ENCODE measurements at places on chromosomes 1 and 21.
A peak's percentile ranks its signal among the peaks of the same experiment; 100 is the strongest.

DNA sequence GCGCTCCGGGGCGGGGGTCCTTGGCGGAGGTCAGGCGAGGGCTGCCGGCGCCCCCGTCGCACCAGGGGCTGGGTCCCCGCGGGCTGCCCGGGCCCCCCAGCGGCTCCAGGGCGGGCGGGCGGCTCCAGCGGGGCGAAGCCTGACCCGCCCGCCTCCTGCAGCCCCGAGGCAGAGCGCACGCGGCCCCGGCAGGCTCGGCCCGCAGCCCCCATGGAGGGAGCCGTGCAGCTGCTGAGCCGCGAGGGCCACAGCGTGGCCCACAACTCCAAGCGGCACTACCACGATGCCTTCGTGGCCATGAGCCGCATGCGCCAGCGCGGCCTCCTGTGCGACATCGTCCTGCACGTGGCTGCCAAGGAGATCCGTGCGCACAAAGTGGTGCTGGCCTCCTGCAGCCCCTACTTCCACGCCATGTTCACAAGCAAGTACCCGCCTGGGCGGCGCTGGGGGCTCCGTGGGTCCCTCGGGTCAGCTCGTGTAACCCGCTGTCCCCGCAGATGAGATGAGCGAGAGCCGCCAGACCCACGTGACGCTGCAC lies 817 bp downstream of the KLHL17 start:
- DNase-seq = no peak

GRCh38 chr1:64192290-64192689 lies 11.1 kb upstream of the UBE2U start:
- no peak for DNase-seq

- DNase-seq = peak; percentile 85
Measured at GRCh38 chr1:161013488-161014230, 7.3 kb downstream of the F11R start.

- no peak for DNase-seq
Measured at GRCh38 chr1:84412316-84412942, 14.1 kb downstream of the DNASE2B start.

DNA sequence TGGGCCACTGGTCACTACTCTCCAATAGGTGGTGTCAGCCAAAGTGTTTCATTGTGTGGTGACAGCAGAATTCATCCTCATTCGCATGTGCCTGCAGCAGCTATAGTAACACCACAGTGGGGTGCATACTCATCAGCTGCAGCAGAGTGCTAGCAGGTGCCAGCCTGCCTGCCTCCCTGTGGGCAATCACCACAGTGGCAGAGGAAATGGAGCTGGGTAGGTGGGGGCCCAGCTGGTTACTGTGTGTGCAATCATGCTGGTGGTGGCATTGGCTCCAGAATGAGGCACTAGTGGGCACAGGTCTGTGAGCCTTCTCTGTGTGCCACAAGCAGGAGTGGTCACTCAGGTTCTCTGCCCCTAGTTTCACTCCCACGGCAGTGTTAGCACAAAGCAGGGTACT lies 579.2 kb downstream of the PTPRC start:
- no peak for DNase-seq

GRCh38 chr1:244224487-244225430 lies 173.7 kb downstream of the ZBTB18 start:
- no peak for DNase-seq

DNA sequence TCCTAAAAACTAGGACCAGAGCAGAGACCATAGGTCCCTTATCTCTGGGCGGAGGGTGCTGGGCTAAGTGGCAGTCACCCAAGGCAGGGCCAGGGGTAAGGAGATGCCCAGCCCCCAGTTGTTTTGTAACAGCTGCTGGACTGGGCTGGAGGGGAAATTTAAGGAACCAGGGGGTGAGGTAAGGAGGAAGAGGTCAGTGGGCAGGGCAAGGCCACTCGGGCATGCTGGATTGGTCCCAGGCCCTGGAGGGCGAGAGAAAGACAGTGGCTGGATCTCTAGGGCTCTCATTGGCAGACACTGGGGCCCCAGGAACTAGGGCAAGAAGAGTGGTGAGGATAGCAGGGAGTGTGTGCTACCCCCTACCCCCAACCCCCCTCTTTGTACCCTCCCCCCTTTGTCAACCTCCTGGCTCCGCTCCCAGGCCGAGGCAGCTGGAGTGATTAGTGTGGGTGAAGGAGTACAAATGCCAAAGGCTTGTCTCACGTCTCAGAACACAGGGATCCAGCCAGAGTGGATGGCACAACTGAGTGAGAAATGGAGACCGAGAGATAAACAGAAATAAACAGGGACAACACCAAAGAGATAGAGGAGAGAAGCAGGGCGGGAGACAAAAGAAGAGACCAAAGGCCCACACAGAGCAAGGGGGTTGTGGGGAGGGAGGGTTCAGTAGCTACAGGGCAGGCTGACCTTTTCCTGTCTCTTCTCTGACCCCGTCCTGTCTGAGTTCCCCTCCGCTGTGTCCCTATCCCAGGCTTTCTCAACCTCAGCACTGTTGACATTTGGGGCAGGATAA lies 20.5 kb upstream of the THRAP3 start:
- no peak for DNase-seq
